ENCODE measurements at places on chromosomes 7 and 10. TPM values are rescaled to one million over a fixed set of nuclear protein-coding genes. Genes with fewer than 3 reads are reported as not detected.

The PRXL2A gene
- total RNA-seq, result 12.2 TPM

The POM121C gene
- 6.8 TPM for total RNA-seq

The CYP2C19 gene
- total RNA-seq, result not detected

The WNT8B gene
- total RNA-seq, result not detected

The ASNS gene
- total RNA-seq, result 100 TPM

The SH2B2 gene
- total RNA-seq, result 2.7 TPM

The MINDY4 gene
- 5.9 TPM for total RNA-seq

The RNF148 gene
- 0.43 TPM for total RNA-seq

The NYAP1 gene
- 3.4 TPM for total RNA-seq

The ADRA2A gene
- under 0.01 TPM for total RNA-seq

All from pericardium fibroblast (primary cell).